CD14-positive monocyte (primary cell): ENCODE measurements at places on chromosomes 2 and 18. TPM values are rescaled to one million over a fixed set of nuclear protein-coding genes. Genes with fewer than 3 reads are reported as not detected.

EFR3B gene
- polyA plus RNA-seq = not detected in 2 replicates

FBXO48 gene
- polyA plus RNA-seq = 0.31 TPM

TUBA4B gene
- polyA plus RNA-seq = not detected

CAPN13 gene
- polyA plus RNA-seq = not detected in 2 replicates

ST8SIA3 gene
- not detected for polyA plus RNA-seq

C2orf78 gene
- not detected for polyA plus RNA-seq

RPRM gene
- polyA plus RNA-seq = not detected

GKN2 gene
- not detected for polyA plus RNA-seq

NFE2L2 gene
- 51.6 TPM for polyA plus RNA-seq

ZNF804A gene
- 1.8 TPM for polyA plus RNA-seq

WDR43 gene
- 12.2 TPM for polyA plus RNA-seq

AKAIN1 gene
- not detected in 2 replicates for polyA plus RNA-seq

DNA sequence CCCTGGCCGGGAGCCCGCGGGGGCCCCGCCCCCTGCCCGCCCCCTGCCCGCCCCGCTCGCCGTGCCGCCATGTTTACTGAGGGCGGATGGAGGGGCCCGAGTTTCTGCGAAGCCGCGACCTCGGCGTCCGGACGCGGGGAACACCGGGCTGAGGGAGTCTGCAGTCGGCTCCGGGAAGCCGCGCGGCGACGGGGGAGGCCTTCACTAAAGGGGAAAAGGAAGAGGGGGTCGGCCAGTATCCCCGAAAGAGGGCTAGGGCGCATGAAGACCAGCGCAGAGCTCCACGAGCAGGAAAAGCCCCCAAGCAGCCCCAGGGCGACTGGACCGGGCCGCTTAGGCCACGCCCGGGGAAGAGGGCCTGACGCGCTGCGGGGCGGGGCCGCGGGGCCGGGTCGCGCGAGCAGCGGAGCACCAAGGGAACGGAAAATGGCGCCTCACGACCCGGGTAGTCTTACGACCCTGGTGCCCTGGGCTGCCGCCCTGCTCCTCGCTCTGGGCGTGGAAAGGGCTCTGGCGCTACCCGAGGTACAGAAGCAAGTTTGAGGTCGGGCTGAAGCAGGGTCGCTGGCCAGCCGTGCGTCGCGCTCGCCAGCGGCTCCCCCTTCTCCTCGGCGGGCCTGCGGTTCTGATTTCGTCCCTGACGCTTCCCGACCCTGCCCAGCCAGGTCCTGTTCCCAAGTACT is at the start of the genes ATRAID and SLC5A6:
Gene ATRAID, plus strand, starts transcription at position 99 of the 683 bp plus-strand sequence. Its CDS starts 328 bp downstream, at position 427.
Gene SLC5A6, minus strand, starts transcription at position 326 of the 683 bp plus-strand sequence. CDS start 4,618 bp downstream, outside the sequence.
- peak within 1 kb of the TSS; percentile 86 for H3K4me3 ChIP-seq
- H3K27me3 ChIP-seq = no peaks in the 10 kb centered on the region
- peaks cover 14% of the 10 kb centered on the region for H3K36me3 ChIP-seq
- DNase-seq = peak; percentile 84

GRCh38 chr2:173373290-173373689 is 18.6 kb downstream of the CDCA7 start:
- H3K27ac ChIP-seq = no peak overlapping the region
- no peaks in the 10 kb centered on the region for H3K27me3 ChIP-seq
- H3K36me3 ChIP-seq = peaks cover 12% of the 10 kb centered on the region
- no peaks in the 10 kb centered on the region for H3K4me1 ChIP-seq
- no peak overlapping the region for H3K4me3 ChIP-seq
- DNase-seq = no peak

DNA sequence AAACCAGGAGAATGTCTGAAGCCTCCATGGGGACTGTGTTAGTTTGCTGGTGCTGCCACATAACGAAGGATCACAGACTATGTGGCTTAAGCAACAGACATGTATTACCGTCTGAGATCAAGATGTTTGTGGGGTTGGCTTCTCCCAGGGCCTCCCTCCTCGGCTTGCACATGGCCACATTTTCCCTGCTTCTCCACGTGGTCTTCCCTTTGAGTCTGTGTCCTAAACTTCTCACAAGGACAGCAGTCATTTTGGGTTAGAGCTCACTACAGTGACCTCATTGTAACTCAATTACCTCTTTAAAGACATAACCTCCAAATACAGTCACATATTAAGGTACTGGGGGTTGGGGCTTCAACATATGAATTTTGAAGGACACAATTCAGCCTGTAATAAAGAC is 44.6 kb upstream of the LPIN2 start:
- H3K4me1 ChIP-seq = peaks cover 2% of the 10 kb centered on the region
- H3K27me3 ChIP-seq = no peaks in the 10 kb centered on the region
- H3K4me3 ChIP-seq = no peak overlapping the region
- no peak for DNase-seq

GRCh38 chr2:45195916-45196315 is 186.7 kb upstream of the SIX2 start:
- DNase-seq = no peak
- H3K27ac ChIP-seq = no peak overlapping the region
- H3K36me3 ChIP-seq = no peaks in the 10 kb centered on the region
- H3K4me3 ChIP-seq = no peak overlapping the region

DNA sequence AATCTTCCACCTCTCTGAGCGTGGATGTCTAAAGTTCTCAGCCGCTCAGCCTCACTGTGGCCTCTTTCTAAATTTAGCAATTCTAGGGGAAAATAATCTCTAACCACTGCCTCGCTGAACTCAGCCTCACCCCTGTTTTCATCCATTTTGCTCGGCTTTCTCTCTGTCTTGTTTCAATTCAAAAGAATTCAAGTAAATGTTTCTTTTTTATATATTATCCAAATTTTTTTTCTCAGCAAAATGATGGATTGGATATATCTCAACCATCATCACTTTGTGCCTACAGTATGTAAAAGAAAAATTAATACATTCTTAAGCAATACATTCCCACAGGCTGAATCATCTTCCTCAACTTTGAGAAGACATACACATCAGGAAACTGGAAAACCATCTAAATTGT is 24.0 kb upstream of the GALNT5 start:
- no peaks in the 10 kb centered on the region for H3K36me3 ChIP-seq
- H3K4me3 ChIP-seq = no peak overlapping the region
- H3K4me1 ChIP-seq = no peaks in the 10 kb centered on the region
- no peak for DNase-seq

DNA sequence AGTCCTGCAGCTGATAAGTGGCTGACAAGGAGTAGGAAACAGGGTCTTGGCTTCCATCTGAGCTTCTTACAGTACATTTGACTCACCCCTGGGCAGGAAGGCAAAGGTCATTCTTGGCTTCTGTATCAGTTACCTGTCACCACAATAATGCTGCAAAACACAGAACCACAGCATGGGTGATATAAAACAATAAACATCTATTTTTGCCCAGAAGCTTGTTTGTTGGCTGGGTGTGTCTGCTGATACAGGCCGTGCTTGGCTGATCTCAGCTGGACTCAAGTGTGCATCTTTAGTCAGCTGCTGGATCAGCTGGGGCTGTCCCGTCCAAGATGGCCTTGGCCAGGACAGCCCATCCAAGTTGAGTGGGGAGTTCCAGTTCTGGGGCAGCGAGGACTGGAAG is 34.7 kb downstream of the ONECUT2 start:
- H3K4me1 ChIP-seq = no peaks in the 10 kb centered on the region
- DNase-seq = no peak
- H3K27ac ChIP-seq = no peak overlapping the region
- H3K27me3 ChIP-seq = no peaks in the 10 kb centered on the region

DNA sequence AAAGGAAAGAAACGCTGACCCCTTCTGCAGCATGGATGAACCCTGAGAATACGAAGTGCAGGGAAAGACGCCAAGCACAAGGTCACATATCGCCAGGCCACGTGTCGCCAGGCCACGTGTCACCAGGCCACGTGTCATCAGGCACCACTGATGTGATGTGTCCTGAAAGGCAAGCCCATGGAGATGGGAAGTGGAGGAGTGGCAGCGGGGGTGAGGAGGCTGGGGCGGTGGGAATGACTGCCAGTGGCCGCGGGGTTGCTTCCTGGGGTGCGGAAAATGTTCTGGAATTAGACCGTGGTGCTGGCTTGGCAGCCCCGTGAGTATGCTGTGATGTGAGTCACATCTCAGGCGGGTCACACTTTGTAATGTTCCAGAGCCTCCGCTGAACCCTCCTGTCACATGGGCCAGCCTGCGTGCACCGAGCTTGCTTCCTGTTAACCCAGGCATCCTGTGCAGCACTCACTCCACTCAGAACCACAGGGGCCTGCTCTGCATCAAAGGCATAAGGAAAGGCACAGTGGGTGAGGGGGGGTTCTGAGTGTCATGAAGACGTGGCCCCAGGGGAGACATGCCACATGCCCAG is 39.0 kb downstream of the SLC66A2 start:
- H3K27ac ChIP-seq = no peak overlapping the region
- DNase-seq = no peak
- no peak overlapping the region for H3K4me3 ChIP-seq
- H3K27me3 ChIP-seq = no peaks in the 10 kb centered on the region

- no peaks in the 10 kb centered on the region for H3K36me3 ChIP-seq
- no peaks in the 10 kb centered on the region for H3K4me1 ChIP-seq
- no peak overlapping the region for H3K27ac ChIP-seq
- no peak for DNase-seq
Measured at GRCh38 chr2:62964671-62965070, 86.0 kb upstream of the OTX1 start.

DNA sequence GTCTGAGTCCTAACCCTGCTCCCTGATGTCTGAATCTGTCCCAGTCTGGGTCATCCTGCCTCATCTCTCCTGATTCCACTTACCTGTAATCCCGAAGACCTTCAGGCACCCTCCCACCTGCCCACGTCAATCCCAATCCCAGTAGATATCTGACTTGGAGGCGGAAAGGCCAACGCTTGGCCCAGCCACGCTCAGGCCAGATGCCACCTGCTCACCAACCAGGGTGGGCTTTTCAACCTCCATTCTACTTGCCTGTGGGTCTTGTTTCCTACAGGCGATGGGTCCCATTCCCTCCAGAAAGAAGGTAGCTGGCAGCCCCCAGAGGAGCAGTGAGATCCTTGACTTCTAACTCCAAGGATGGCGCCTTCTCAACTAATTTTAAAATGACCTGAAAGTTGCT is 59.7 kb downstream of the INPP5D start:
- H3K27me3 ChIP-seq = no peaks in the 10 kb centered on the region
- H3K27ac ChIP-seq = peak overlapping the region; percentile 71
- no peak for DNase-seq

DNA sequence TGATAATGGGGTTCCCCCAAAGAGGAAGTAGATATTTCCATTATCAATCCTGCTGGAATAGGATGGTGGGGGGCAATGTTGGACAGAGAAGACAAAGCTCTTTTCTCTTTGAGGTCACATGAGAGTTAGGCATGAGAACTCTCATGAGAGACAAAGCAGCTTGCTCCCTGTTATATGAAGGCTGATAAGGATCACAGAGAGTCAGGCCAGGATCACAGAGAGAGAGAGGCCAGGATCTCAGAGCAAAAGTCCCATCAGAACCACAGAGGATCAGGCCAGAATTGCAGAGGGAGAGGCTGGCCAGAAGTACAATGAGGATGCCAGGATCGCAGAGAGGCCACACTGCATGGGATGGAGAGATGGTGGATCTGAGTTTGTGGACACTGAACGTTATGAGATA is 457.1 kb downstream of the LPIN1 start:
- no peaks in the 10 kb centered on the region for H3K27me3 ChIP-seq
- no peaks in the 10 kb centered on the region for H3K36me3 ChIP-seq
- no peak overlapping the region for H3K27ac ChIP-seq
- DNase-seq = no peak

DNA sequence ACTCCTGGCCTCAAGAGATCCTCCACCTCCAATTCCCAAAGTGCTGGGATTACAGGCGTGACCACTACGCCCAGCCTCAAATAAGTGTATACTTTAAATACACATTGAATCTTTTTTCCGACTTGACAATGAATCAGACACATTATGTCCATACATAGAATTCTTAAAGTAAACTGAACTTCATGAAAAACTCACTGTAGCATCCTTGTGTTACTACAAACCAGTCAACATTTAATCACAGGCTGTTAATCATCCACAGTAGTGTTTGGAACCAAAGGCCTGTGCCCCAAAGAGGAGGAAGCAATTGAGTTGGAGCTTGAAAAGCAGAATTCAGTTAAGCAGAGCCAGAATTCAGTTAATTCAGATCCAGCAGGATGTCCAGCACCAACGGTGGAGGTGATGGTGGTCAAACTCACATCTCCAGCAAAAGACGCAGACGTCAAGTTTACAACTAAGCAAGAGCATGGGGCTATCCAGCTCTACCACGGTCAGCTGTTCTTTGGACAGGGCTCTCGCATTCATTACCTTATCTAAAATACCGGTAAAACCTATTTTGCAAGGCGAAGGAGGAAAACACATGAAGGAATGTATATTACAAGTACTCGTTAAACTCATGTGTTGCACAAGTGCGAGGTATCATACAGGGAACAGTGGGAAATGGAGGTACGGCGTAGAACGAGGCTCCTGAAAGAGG is 1.2 kb downstream of the SLC39A6 start:
- peaks cover 12% of the 10 kb centered on the region for H3K36me3 ChIP-seq
- DNase-seq = no peak
- H3K4me1 ChIP-seq = peaks cover 33% of the 10 kb centered on the region
- no peak overlapping the region for H3K27ac ChIP-seq
- peak overlapping the region; percentile 98 for H3K4me3 ChIP-seq

- H3K4me3 ChIP-seq = no peak overlapping the region
- no peak for DNase-seq
- H3K4me1 ChIP-seq = no peaks in the 10 kb centered on the region
- H3K27me3 ChIP-seq = peaks cover 4% of the 10 kb centered on the region
Measured at GRCh38 chr2:20231598-20232026, 6.7 kb upstream of the SDC1 start.

- H3K27ac ChIP-seq = no peak overlapping the region
- no peaks in the 10 kb centered on the region for H3K27me3 ChIP-seq
- DNase-seq = no peak
- H3K36me3 ChIP-seq = no peaks in the 10 kb centered on the region
- H3K4me1 ChIP-seq = no peaks in the 10 kb centered on the region
Measured at GRCh38 chr2:50895041-50895440, 136.9 kb downstream of the NRXN1 start.

DNA sequence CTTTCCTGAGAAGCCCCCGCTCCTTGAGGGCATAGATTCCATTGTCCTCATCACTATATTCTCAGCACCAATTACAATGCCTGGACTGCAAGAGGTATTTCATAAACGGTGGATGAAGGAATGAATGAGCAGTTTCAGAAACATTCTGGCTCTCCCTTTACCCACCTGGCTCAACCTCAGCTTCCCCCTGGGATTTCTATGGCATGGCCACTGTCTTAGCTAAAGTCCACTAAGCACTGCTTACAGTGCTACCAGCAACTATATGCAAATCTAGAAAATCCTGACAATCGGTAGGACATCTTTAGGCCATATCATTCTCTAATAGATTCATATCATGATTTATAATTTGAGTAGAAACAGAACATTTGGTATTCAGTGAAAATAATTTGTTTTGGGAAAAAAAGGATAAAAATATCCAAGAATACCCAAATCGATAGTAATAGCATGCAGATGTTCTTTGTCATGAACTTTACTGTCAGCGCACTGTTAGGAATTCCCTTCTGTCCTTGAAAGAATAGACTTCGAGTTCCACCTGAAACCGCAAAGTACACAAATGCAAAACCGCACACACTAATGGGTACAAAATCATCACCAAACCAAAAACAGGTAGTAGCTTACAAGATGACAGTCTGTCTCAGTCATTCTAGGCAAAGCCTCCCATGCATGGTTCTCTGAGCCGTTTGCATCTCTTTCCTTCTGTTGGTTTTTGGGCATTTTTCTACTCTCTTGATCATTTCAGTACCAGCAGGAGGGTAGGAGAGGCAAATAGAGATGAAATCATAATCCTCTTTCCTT is 303.6 kb upstream of the ID2 start:
- H3K27ac ChIP-seq = no peak overlapping the region
- H3K4me1 ChIP-seq = peaks cover 16% of the 10 kb centered on the region
- H3K4me3 ChIP-seq = no peak overlapping the region
- H3K36me3 ChIP-seq = no peaks in the 10 kb centered on the region
